T-helper 9 cell (primary cell): ENCODE measurements at places on chromosomes 2 and 18.

GRCh38 chr2:197804758-197805714 is 643 bp downstream of the PLCL1 start:
- peak; percentile 18 for DNase-seq

GRCh38 chr2:208025814-208026184 is 472 bp upstream of the PLEKHM3 start:
- DNase-seq = no peak

- no peak for DNase-seq
Observed at GRCh38 chr2:200177971-200178911, 128.3 kb upstream of the SPATS2L start.

DNA sequence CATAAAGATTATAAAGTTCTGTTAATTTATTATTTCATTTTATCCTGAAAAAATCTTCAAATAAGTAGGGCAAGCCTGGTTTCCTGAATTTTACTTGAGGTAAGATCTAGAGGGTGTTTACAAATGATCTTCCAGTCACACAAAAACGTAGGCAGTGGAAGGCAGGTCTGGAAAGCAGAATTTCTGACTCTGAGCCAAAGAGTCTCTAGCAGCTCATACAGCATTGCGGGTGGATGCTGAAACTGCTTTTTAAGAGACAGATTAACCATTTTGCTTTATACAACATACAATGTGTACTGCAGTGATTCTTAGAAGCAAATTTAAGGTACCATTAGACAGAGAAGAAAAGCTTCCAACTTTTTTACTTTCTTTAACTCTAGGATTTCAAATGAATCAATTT is 117.0 kb downstream of the FTCDNL1 start:
- DNase-seq = no peak

GRCh38 chr18:60311676-60312360 is 60.8 kb downstream of the MC4R start:
- no peak for DNase-seq

GRCh38 chr18:76412818-76413565 is 82.0 kb downstream of the ZNF516 start:
- DNase-seq = no peak

DNA sequence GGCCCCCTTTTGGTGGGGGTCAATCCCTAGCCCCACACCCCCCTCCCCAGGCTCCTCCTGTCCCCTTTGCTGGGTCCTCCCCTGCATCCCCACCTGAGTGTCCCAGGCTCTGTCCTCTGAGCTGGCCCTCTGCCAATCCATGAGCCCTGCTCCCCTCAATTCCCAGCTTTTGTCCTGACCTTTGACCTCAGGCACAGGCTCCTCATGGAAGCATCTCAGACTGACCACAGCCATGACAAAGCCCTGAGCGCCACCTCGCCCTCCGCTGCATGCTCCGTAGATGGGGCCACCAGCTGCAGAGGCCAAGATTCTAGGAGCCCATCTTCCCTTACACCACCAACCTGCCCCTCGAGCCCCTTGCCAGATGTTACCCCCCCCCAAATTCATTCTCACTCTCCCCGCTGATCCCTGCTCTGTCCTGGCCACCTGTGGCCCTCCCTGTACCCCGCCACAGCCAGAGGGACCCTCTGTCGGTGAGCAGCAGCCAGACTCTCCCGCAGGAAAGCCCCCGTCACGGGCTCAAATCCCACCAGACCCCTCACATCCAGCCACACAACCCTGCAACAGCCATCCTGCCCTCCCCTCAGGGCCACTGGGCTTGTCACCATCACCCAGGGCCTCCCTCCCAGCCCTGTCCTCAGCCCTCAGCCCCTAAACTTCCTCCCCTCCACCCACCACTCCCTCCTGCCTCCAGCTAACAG is 206.0 kb downstream of the MGAT5 start:
- no peak for DNase-seq

GRCh38 chr18:48924630-48925490 is 25.9 kb downstream of the SMAD7 start:
- DNase-seq = no peak

DNA sequence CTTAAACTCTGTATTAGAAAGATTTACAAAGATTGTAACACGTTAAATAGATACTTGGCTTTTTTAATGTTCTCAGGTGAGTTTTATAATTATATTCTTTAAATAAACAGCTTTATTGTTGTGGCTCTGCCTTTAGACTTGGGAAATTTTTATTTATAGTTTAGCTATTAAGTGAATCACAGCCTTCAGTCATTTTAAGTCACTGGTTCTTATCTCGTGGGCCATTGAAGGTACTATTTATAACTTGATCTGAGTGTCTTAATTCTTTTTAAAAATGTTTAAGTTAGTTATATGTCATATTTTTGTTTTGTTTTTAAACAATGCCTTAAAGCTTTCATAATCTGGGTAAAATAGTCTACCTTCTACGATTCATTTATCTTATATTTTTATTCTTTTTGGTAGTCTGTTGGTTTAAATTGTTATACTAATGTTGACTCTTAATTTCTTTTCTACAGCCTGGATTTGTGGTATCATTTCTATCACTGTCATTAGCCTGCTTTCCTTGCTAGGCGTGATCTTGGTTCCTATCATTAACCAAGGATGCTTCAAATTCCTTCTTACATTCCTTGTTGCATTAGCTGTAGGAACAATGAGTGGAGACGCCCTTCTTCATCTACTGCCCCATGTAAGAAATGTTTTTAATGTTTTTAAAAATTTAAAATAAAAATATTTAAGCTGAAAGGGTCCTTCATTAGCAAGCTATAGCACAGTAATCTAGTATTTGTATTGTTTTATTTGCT is 49.3 kb downstream of the SLC39A10 start:
- DNase-seq = no peak

DNA sequence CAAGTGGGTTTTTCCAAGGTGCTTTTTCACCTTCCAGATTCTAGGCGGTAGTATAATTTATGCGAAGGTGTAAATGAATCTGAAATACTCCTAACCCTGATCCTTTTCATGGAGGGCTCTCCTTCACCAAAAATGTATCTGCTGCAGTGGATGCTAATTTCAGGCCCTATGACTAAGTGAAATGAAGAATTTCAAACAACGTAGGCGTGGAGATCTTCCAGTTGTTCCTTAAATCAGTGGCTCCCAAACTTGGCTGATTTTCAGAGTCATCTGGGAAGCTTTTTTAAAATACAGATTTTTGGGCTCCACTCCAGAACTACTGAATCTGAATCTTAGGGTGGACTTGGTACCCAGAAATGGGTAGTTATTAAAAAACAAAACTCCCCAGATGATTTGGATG is 5.5 kb downstream of the GCKR start:
- DNase-seq = no peak

DNA sequence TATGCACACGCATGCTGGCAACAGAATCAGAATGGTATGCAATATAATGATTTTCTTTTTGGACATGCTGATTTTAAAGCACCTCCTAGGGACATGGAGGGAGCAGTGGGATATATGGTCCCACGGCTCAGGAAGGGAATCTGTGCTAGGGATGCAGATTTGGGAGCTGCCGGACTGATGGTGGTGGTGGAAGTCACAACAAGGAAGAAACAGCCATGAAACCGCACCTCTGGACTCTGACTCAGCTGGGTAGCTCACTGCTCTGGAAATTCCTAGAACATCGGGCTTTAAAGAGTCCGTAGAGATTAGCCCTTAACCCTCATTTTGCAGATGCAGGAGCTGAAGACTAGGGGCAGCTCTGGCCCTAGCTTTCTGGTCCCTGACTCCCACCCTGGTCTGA is 364.3 kb upstream of the KLHL29 start:
- DNase-seq = no peak
